ENCODE measurements at places on chromosomes 7 and 10. TPM values are rescaled to one million over a fixed set of nuclear protein-coding genes. Genes with fewer than 3 reads are reported as not detected.
A peak's percentile ranks its signal among the peaks of the same experiment; 100 is the strongest.

The ETV1 gene
- total RNA-seq = 14.5 TPM

GRCh38 chr7:1368682-1369571 lies 90.3 kb downstream of the MICALL2 start:
- peaks cover 78% of the 10 kb centered on the region for H3K27me3 ChIP-seq
- H3K27ac ChIP-seq = no peak overlapping the region
- H3K36me3 ChIP-seq = no peaks in the 10 kb centered on the region
- no peak overlapping the region for H3K4me3 ChIP-seq

The CLDN4 gene
- total RNA-seq = not detected

DNA sequence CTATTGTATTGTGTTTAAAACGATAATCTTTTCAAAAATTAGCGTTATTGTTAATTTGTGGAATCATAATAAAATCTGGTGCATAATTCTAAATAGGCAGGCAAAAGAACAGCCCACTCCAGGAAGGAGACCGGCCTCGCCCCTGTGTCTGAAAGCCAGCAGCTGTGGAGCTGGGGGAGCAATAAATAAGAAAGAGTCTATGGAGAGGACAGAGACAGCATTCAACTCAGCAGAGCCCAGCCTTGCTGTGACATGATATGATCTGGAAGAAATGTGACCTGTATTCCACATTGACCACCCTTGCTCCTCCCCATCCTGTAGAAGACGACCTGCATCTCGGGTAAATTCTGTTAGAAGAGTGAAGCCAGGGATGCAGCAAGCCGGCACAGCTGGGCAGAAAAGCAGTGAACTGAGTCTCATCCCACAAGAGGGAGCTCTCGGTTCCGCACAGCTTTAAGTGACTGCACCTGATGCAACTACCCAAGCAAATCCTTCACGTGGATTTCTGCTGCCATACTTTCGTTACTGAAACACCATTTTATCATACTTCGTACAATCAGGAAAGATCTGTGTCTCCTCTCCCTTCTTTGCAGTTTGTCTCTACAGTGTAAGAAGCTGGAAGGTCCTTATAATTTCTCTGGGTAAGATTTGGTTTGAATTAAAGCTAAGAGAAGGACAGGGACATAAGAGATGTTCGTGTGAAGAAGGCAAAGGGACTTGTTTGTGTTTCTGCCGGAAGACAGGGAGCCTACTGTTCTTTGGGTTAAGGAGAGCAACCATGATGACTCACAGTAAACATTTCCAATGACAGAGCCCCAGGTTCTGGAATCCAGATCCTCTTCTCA lies 427.1 kb downstream of the GPAM start:
- no peaks in the 10 kb centered on the region for H3K36me3 ChIP-seq
- H3K4me3 ChIP-seq = peak overlapping the region; percentile 29
- H3K27ac ChIP-seq = no peak overlapping the region
- no peaks in the 10 kb centered on the region for H3K27me3 ChIP-seq
- H3K4me1 ChIP-seq = peaks cover 9% of the 10 kb centered on the region

The NAMPT gene
- total RNA-seq = 32.7 TPM

Measured in GM23248 (cell line).